Activated CD4-positive, alpha-beta memory T cell treated with anti-CD3 and anti-CD28 coated beads for 36 hours (primary cell): ENCODE measurements at places on chromosomes 3 and 15. TPM values are rescaled to one million over a fixed set of nuclear protein-coding genes. Genes with fewer than 3 reads are reported as not detected.
A peak's percentile ranks its signal among the peaks of the same experiment; 100 is the strongest.

DNA sequence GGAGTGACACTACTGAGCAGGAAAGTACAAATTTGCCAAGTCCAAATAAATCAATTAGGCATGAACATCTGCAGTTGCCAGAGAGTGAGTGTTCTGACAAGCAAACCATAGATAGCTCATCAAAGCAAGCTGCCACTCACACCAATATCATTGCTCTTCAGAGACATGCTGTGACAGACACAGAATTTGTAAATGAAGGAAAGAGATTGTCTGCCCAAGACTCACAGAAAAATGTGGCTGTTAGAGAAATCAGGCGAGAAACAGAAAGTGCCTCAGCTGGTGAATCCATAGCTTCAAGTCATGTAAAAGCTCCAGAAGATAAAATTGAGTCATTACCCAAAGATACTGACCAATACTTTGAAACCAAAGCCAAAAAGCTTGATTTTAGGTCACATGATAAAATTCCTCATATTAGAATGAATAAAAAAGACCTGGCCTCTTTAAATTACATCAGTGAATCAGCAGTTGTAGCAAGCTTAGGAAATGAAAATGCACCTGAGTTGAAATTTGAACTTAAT, 50.8 kb downstream of the CRYBG3 start:
- DNase-seq = no peak

DNA sequence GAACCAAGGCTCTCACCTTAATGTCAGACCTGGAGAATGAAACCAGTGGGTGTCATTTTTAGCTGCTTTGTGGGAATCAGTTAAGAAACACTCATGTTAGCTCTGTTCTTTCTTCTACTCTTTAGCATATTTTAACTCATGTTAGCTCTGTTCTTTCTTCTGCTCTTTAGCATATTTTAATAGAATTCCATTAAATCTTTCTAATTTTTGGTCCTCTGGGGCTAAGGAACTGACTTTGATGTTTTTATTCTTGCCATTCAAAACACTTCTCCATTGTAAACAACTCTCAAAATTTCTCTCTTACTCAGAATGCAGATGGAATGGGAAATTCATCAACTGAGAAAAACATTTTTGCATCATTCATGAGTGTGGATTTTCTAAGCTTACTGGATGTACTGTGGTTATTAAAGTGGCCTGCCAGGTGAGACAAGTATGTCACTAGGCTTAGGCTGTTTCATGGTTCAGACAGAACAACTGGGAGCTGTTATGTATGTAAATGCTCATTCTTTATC, 680.6 kb downstream of the ROBO2 start:
- DNase-seq = no peak

- no peak for DNase-seq
Observed at GRCh38 chr15:74769463-74770025, 12.3 kb upstream of the CSK start.

DNA sequence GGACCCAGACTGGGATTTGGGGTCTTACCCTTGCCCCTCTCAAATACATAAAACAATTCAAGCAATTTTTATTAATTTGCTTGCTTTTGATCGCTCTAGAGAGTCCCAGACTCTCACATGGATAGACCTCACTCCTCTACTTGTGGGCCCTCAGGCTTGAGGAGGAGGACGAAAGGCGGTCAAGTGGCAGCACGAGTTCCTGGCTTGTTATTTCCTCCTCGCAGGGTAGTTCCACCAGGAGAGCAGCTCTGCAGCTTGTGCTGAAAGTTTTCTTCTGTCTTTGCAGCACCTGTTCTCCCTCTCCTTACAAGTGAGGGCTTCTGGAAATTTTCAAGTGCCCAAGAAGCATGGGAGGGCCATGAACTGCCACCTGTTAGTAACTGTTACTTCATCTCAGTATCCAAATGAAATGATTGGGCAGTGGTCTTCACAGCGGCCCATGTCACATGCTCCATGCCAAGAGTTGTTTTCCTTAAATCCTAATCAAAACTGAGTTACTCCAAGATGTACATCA, 22.7 kb downstream of the ABI3BP start:
- no peak for DNase-seq

DNA sequence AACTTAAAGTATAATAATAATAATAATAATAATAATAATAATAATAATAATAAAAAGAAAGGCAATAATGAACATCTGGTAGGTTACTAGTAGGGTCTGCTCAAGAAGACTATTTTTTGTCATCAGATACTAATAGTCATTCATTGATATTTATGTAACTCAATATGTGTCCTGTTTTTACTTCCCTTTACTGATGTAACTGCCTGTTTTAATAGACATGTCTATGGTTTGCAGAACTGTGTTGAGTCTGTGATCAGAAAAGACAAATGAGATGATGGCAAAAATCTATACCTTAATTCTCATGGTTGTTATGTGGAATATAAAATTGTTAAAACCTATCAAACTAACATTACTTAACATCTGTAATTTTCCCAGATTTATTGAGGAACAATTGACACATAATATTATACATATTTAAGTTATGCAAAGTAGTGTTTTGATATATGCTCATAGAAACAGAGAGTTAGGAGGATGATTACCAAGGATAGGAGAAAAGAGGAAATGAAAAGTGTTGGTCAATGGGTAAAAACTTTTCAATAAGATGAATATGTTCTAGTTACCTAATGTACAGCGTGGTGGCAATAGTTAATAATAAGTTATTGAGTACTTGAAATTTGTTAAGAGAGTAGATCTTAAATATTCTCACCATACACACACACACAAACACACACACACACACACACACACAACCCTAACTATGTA, 699.4 kb downstream of the ZPLD1 start:
- no peak for DNase-seq

GRCh38 chr15:74519311-74519710, 21.7 kb upstream of the ARID3B start:
- DNase-seq = no peak

DNA sequence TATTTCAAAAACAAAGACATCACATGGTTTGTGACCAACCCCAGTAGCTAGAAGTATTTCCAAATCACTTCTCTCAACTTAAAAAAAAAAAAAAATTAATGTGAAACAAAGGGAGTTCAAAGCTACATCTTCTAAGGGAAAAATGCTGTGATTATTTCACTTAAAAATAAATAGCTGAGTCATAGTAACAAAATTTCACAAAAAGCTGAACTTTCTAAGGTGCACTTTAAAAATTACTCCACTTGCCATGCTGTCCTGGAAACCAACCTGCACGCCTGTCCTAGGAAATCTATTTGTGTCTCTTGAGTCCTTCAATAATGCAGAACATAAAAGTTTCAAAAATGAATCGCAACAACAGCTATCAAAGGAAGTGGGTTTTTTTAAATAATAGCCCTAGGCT, 1.8 kb downstream of the ACAP2 start:
- DNase-seq = no peak

DNA sequence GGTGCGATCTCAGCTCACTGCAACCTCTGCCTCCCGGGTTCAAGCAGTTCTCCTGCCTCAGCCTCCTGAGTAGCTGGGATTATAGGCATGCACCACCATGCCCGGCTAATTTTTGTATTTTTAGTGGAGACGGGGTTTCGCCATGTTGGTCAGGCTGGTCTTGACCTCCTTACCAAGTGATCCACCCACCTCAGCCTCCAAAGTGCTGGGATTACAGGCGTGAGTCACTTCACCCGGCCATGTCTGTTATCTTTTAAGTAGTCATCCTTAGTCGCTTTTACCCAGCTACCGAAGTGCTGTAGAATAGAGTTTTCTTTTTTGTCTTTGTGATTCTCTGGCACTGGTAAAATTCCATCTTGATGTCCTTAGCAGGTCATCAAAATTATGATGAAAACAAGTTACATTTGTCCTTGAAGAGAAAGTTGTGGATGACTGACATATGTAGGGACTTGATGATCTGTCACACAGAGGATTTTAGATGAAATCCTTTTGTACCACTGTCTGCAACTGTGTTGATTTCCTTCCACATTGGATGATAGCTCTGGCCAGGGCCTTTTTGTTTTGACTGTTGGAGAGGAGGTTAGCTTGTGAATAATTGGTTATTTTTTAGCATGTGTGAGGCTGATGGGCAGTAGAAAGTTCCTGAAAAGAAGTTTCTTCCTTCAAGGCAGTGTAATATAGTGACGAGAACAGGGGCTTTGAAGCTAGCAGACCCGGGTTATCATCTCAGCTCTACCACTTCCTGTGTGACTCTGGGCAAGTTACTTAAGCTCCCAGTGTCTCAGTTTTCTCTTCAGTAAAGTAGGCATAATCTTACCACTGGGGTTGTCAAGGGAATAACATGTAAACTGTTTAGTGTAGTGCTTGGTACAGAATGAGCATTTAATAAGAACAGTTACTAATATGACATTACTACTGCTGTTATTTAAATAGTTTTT, 18.8 kb downstream of the ATG7 start:
- peak; percentile 41 for DNase-seq

- no peak for DNase-seq
Observed at GRCh38 chr3:52073490-52073889, 17.1 kb upstream of the DUSP7 start.

DNA sequence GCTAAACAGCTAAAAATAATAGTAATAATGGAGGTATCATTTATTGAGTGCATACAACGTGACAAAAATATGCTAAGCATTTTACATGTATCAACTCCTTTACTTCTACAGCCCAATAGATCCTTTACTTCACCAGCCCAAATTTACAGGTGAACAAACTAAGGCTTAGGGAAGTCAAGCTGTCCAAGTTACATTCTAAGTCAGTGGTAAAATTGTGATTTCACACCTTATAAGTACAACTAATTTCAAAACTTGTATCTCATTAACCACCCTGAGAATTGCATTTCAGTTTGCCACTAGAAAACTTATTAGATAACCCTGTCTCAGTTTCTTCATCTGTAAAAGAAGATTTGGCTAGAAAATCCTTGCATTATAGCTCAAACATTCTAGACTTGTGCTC, 10.7 kb downstream of the SLC33A1 start:
- DNase-seq = no peak

The ALDH1A2 gene
- 0.78 TPM for total RNA-seq

The RMDN3 gene
- 22.7 TPM for total RNA-seq

The MCF2L2 gene
- 3.9 TPM for total RNA-seq
